Fibroblast of skin of left quadriceps (primary cell): ENCODE measurements at places on chromosomes 6 and 20.

GRCh38 chr6:108027056-108027455, 47.5 kb downstream of the OSTM1 start:
- no peak for DNase-seq

- no peak for DNase-seq
These were observed 136.0 kb downstream of the AIG1 start for GRCh38 chr6:143196525-143197225.

- no peak for DNase-seq
These were observed 16.4 kb downstream of the RNF24 start for GRCh38 chr20:3998998-3999397.

DNA sequence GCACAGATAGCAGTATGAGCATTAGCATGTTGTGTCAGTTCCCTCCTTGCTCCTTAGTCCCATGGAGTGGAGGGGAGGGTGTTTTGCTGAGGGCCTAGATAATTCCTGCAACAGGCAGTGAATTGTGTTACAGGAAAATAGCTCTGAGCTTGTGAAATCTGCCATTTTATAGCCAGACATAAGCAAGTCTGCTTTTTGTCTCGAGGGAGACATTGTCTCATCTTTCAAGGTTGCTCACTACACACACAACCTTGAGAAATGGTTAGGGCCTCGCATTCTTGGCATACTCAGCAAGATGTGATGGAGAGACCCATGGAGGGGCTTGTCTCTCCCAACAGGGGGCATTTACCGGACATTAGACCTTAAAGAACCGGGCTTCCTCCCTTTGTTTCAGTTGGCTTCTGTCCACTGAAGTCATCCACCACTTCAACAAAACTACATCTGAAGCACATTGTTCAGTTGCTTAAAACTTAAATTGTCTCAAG, 108.0 kb upstream of the FOXO3 start:
- peak; percentile 62 for DNase-seq

- no peak for DNase-seq
These were observed 30.5 kb downstream of the FAM8A1 start for GRCh38 chr6:17630511-17631073.

DNA sequence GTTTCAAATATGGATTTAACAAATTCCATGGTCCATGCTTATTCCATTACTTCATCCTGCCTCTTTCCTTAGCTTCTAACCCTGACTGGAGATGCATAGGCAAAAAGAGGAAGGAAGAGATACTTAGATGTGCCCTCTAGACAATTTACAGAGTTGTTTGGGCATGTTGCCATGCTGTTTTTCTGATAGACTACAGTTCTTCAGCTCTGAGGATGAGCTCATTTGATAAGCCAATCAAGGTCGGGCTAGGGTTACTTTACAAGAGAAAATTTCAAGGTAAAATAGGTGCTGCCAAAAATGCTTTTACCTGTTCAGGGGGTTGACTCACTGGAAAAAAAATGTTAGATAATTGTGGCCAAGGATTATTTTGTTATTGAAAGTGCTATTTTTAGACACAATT, 5.9 kb downstream of the HCRTR2 start:
- no peak for DNase-seq

GRCh38 chr6:3201388-3201787, 26.1 kb downstream of the TUBB2B start:
- no peak for DNase-seq

DNA sequence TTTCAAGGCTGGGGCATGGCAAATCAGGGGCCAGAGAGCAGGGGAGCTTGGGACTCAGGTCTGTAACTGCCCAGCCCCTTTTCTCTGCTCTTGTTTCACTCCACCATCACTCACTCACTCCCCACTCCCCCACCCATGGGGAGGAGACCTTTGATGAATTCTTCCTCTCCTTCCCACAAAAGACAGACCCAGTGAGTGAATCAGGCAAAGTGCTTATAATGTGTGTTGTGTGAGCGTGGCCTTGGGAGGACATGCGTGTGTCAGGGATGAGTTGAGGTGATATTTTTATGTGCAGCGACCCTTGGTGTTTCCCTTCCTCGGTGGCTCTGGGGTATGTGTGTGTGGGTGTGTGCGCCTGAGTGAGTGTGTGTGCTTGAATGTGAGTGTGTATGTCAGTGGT, 1.0 kb upstream of the CUL9 start:
- no peak for DNase-seq

DNA sequence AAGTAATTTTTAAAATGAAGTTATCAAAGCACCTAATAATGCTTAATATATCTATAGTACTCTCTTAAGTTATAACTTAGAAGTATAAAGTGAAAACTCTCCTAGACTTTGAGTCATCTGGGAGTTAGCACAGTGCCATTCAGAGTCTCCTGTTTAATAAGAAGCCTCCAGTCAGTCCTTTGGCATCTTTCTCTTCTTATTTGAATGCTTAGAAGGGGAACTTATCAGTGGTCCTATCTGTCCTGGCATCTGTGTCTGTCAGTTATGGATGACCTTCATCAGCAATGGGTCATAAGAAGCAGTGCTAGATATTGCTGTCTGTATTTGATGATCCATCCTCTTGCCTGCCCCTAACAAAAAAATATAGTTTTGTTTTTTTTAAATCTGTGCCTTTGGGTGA, 15.2 kb downstream of the TMEM200A start:
- DNase-seq, result no peak

- DNase-seq, result no peak
These were observed 164.2 kb downstream of the DTNBP1 start for GRCh38 chr6:15498640-15499039.

DNA sequence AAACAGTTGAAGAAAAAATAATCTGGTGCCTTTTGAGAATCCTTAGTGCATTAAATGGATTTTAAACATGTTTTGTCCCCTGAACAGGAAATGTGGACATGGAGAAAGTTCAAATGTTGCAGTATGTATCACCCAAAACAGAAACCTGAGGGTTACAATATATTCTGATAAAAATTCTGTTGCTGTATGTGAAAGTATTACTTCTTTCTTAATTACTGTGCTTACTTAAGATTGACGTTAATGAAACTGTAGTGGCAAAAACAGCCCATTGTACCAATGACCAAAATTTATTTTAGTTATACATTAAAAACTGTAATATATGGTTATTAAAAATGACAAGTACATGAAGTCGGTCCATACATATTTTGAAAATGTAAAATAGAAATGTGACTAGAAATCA, 100.6 kb downstream of the PRDM1 start:
- DNase-seq, result no peak

DNA sequence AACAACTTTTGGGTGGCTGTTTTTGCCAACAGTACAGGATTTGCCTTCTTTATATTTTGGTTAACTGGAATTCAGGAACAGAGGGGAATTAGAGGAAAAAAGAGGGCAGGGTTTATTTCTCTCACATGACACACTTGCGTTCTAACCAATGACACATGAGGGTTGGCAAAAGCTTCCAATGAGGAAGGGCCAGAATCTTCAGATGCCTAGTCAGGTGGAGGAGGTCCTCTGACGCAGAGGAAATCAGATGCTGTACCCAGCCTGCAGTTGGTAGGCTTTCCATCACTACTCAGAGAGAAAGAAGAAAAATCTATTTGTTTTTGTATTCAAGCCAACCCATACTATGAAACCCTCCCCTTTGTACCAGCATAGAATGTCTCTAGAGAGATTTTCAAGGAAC, 20.8 kb downstream of the TM9SF4 start:
- no peak for DNase-seq

- no peak for DNase-seq
These were observed 10.8 kb downstream of the MAVS start for GRCh38 chr20:3857405-3857804.

DNA sequence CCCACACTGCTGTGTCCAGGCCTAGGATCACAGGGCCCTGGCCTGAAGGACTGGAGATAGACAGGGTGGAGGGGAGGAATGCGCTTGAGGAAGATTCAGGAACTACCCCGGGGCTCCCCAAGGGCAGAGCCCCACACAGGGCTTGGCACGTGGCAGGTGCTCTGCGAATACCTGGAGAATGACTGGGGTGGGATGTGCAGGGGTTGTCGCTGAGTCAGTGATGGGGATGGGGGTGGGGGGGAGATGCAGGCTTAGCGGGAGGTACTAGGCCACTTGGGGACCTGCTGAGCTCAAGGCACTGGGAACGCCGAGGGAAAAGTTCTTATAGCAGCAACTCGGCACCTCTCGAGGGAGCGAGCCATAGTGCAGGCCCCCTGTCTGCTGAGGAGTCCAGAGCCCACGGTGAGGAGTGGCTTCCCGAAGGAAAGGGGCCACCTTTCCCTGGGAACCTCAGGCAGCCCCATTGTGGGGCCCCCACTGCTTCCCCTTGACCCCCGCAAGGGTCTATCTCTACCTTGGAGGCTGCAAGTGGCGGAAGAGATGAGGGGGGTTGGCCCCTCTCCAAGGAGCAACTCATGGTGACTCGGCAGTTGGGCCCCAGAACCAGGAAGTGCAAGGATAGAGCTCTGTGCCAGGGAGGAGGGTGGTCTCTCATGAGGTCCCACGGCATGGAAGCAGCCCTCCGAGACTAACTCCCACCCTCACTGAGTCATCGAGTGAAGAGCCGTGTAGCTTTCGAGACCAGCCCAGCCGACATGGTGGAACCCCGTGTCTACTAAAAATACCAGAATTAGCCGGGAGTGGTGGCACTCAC, 33.1 kb downstream of the SRC start:
- DNase-seq, result peak; percentile 20

DNA sequence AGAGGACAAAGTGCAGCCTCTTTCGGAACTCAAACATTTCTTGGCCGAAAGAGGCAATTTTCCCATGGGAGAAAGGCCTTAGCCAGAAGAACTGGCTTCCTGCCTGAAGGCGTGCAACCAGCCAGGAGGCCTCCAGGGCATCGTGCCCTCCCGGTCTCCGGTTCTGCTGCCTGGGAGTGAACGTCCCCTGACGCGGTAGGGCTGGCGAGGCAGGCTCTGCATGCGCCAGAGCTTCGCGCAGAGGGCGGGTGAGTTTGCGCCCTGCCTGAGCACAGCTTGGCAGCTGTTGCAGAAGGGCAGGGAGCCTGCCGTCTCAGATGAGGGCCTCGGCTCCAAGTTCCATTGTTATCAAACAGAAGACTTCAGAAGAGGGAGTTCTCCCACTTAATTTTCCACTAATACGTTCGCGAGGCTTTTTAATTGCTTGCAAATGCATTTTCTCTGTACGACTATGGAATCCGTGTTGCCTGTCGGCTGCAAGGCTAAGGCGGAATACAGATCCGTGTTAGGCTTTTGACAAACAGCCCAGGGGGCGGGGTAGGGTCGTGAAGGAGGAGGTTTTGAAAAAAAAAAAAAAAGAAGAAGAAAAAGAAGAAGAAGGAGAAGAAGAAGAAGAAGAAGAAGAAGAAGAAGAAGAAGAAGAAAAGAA, 5.5 kb upstream of the TFAP2D start:
- DNase-seq, result no peak

GRCh38 chr20:50198180-50198666, 7.6 kb downstream of the CEBPB start:
- no peak for DNase-seq

- DNase-seq, result no peak
These were observed 223.8 kb upstream of the RNF217 start for GRCh38 chr6:124738482-124738881.

- no peak for DNase-seq
These were observed 1.2 kb downstream of the FOXA2 start for GRCh38 chr20:22582964-22583772.

DNA sequence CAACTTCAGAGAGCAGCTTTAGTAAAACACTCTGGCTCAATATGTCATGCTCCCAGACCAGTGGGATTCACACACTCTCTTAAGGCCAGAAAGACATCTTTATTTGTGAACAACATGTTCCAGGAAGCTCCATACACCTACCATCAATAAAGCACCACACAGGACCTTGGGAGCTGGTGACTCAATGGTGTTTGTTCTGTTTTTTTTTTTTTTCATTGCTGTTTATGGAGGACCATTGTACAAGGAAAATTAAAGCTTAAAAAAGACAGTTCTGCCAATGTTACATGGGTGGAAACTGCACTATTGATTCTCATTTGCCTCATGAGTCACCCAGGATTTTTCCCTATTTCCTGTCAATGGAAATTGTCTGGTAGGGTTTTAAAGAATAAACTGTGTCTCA, 36.3 kb upstream of the TENT5A start:
- no peak for DNase-seq

DNA sequence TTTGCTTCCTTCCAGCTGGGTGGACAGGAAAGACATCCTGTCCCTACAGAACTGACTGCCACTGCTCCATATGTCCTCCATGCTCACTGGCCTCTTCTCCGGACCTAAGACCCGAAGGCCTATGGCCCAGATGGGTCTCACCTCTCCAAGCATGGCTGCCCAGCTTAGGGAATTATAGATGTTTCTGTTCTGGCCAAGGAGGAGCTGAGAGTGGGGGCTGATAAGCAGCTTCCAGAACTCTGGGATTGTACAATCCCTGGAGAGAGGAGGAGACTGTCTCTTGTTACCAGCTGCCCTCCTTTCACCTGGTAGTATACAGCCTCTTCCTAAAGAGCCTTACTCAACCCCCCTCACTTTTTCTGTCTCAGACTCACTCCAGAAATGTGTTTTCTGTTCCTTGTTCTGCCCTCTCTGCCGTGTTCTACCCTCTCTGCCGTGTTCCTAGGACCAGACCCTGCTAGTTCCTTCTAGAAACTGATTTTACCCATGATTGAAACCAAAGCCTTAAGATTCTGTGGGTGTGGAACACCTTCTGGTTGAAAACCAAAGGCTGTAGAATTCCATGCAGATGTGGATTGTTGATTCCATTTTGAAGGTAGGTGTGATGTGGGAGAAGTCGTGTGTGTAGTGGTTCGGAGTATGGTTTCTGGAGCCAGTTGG, 28.7 kb downstream of the ANKS1A start:
- no peak for DNase-seq

GRCh38 chr20:31587545-31588389, 17.3 kb upstream of the ID1 start:
- no peak for DNase-seq

- no peak for DNase-seq
These were observed 495.4 kb upstream of the MMS22L start for GRCh38 chr6:97778290-97779038.
